Smooth muscle cell of the pulmonary artery (primary cell): ENCODE measurements at places on chromosomes 11 and 22. TPM values are rescaled to one million over a fixed set of nuclear protein-coding genes. Genes with fewer than 3 reads are reported as not detected.

NPTXR gene
- 4.7 and 7.8 TPM in 2 replicates for total RNA-seq

OR8D4 gene
- not detected in 2 replicates for total RNA-seq

KRTAP5-2 gene
- total RNA-seq = not detected in 2 replicates

TBX10 gene
- total RNA-seq = not detected in 2 replicates

HEPN1 gene
- not detected in 2 replicates for total RNA-seq

EIF4G2 gene
- 778 and 787 TPM in 2 replicates for total RNA-seq

SERHL2 gene
- total RNA-seq = 2.5 and 3.1 TPM in 2 replicates

LRP4 gene
- 6.9 and 8.1 TPM in 2 replicates for total RNA-seq

ANO5 gene
- 1.6 and 2.1 TPM in 2 replicates for total RNA-seq

OOSP3 gene
- total RNA-seq = not detected in 2 replicates

MPZL2 gene
- 0.07 and 0.56 TPM in 2 replicates for total RNA-seq

MUC5AC gene
- total RNA-seq = not detected in 2 replicates

CABP4 gene
- under 0.01 TPM in 1 of 2 replicates, not detected in the other for total RNA-seq

MMP1 gene
- total RNA-seq = 746 and 915 TPM in 2 replicates

LPXN gene
- 2.3 and 7.2 TPM in 2 replicates for total RNA-seq

OR52E1 gene
- not detected in 2 replicates for total RNA-seq

TTC36 gene
- 1.3 and 2.1 TPM in 2 replicates for total RNA-seq

APOA4 gene
- not detected in 2 replicates for total RNA-seq

SLC22A12 gene
- total RNA-seq = not detected in 2 replicates

BCO2 gene
- 1.4 and 1.6 TPM in 2 replicates for total RNA-seq

ZC3H12C gene
- 9.6 and 14.8 TPM in 2 replicates for total RNA-seq

CAPN5 gene
- total RNA-seq = 24.5 and 30.0 TPM in 2 replicates

CTSW gene
- 0.07 TPM in 1 of 2 replicates, not detected in the other for total RNA-seq

DNAJB7 gene
- total RNA-seq = not detected in 2 replicates

APBB1 gene
- 41.9 and 50.6 TPM in 2 replicates for total RNA-seq

MOGAT2 gene
- total RNA-seq = not detected in 2 replicates

MEI1 gene
- 0.20 and 0.26 TPM in 2 replicates for total RNA-seq

ZBTB16 gene
- under 0.01 TPM in 1 of 2 replicates, not detected in the other for total RNA-seq

ACR gene
- total RNA-seq = not detected in 2 replicates

TUB gene
- 8.2 and 16.4 TPM in 2 replicates for total RNA-seq

MMP27 gene
- total RNA-seq = not detected in 2 replicates

SELENOO gene
- 17.3 and 21.5 TPM in 2 replicates for total RNA-seq

SPDYC gene
- total RNA-seq = not detected in 2 replicates

NARS2 gene
- total RNA-seq = 9.4 and 11.2 TPM in 2 replicates

HOATZ gene
- total RNA-seq = not detected in 2 replicates

KCNQ1 gene
- total RNA-seq = not detected in 2 replicates

MRGPRX4 gene
- total RNA-seq = not detected in 2 replicates

YPEL4 gene
- total RNA-seq = 1.2 and 1.8 TPM in 2 replicates

CSNK2A3 gene
- total RNA-seq = 0.98 and 1.7 TPM in 2 replicates

MYO7A gene
- total RNA-seq = 0.13 and 0.20 TPM in 2 replicates
